ENCODE measurements at places on chromosomes 7 and 10.

GRCh38 chr7:44891372-44891771, 6.0 kb upstream of the PURB start:
- DNase-seq = no peak

GRCh38 chr7:141209454-141209853, 135.6 kb downstream of the TMEM178B start:
- DNase-seq = no peak

- DNase-seq = no peak
Observed at GRCh38 chr10:283916-284356, 148.7 kb downstream of the ZMYND11 start.

DNA sequence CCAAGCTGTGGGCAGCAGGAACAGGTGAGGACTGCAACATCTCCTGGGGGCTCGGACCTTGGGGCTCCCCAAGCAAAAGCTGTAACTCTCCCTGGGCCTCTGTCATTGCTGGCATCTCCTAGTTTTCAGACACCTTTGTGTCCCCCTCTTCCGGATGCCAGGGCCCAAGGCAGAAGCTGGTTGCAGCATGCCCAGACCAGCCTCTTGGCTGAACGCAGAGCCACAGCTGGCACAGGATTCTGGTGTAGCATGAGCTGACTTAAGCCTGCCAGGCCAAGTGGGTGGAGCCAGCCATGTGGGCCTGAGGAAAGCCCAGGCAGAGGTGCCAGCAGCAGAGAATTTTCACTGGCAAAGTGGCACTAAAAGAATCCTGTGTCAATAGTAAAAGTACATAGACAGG, 43.5 kb downstream of the ZWINT start:
- DNase-seq = no peak

DNA sequence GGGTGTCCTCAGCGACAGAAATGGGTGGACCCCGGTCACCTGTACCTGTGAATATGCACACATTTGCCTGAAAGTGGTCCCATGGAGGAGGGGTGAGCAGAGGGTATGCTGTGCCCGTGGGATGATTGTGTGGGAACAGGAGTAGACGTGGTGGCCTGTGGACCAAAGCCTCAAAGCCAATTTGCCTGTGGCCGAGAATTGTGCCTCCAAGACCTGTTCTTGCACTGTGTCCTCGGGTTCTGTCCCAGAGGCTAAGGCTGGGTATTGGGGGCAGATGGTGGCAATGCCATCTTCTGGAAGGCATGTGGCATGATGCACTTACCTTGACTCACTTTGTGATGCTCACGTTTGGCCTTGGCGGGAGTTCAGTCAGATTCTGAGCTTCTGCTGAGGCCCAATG, 351.0 kb downstream of the TCERG1L start:
- no peak for DNase-seq

GRCh38 chr7:37265006-37265405, 183.7 kb downstream of the ELMO1 start:
- DNase-seq = no peak

DNA sequence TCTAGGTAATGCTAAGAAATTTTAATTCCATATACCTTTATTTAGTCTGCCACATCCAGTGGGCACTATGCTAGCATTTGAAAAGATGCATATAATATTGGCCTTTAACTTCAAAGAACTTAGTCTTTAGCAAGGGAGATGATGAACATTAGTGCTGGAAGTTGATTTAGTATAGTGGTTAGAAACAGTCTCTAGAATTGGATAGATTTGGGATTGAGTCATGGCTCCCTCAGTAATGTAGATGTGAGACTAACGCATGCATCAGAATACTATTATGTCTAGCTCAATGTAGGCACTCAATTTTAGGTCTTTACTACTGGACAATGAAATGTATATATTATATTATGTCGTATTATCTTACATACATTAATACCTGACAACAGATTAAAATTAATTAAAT, 5.8 kb downstream of the DKK1 start:
- DNase-seq = no peak

- no peak for DNase-seq
Observed at GRCh38 chr7:54596747-54597146, 54.6 kb downstream of the VSTM2A start.

- peak; percentile 33 for DNase-seq
Observed at GRCh38 chr7:35623381-35623780, 71.6 kb downstream of the HERPUD2 start.

GRCh38 chr7:29518616-29519015, 45.0 kb upstream of the PRR15 start:
- no peak for DNase-seq

- no peak for DNase-seq
Observed at GRCh38 chr7:46490406-46490805, 569.3 kb upstream of the IGFBP3 start.

GRCh38 chr7:69186974-69187373, 411.3 kb upstream of the AUTS2 start:
- DNase-seq = no peak

GRCh38 chr10:114526126-114526503, 121.8 kb upstream of the AFAP1L2 start:
- DNase-seq = no peak

DNA sequence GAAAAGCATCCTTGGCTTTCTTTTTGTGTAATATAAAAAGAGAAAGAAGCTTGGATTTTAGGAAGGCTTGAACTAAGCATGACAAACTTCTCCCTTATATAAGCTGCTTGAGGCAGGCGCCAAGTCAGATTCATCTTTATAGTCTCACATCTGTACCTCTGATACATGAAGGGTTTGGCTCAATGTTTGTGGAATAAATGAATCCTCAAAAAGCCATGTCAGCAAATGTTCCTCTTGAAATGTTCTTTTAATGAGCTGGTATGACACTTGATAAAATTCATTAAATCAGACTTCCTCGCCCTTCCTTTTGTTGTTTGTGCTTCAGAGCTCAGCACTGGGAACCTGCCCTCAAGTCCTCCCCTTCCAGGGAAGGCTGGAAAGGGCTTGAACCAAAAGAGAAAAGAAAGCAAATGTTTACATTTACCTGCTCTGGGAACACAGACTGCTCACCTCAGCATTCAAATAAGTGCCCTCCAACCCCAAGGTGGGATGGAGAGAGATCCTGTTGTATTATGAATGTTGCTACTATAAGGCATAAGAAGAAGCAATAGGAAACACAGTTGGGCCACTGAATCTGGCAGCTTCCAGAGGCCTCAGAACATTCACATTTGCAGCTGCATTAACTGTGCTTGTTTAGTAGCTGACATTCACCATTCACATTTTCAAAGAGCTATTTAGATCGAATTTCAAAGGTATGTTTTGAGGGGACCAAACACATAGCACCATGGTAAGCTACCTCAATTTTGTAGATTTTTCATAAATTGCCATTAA, 212.6 kb downstream of the CACNA2D1 start:
- DNase-seq = no peak

DNA sequence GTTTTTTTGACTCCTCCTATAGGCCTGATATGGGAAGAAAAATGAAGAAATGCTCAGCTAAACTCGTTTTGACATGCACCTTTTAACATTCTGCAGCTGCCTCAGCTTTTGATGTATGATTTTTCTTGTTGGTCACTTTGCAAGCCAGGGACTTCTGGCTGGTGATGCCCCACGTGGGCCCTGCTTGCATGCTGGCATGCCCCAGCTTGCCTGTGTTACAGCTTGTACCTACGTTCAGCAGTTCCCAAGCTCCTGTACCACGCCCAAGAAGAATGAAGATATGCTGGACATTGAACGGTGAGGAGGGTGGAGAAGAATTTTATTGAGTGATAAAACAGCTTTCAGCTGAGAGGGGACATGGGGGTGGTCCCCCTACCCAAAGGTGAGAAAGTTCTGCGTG, 245.6 kb upstream of the FZD8 start:
- no peak for DNase-seq

DNA sequence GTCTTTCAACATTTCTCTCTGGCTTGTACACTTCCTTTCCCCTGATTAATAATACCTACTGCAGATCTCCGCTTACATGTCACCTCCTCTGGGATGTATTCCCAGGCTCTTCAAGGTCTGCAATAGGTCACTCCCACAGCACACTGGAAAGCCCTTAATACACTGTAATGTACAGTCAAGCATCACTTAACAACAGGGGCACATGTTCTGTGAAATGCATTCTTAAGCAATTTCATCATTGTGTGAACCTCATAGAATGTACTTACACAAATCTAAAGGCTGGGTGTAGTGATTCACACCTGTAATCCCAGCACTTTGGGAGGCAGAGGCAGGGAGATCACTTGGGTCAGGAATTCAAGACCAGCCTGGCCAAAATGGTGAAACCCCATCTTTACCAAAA, 1.9 kb downstream of the COX15 start:
- DNase-seq = no peak

DNA sequence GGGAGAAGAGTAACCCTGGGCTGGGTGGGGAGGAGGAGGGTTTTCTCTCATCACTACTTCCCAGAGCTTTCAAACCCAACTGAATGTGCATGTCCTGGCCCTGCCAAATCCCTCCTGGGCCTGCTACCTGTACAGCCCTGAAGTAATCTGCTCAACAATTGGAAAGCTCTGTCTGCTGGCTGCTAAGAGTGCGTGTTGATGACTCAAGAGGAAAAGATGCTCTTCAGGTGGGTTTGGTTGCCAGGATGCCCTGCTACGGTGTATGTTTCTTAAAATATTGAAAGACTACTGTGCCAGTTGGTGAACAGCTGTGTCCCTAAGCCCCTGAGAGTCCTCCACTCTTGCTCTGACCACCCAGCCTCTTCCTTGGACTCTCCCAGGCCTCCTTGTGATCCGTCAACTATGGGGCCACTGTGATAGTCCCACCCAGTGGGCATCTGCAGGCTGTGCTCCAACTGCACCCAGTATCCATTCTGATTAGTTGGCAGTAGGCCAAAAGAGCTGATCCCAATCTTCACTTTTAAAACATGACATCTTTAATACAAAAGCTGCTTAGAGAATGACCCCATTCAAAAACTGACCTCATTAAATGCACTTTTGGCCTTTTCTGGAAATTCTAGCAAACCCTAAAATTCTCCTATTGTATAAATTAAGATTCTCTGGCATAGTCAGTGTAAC, 85.6 kb downstream of the AOAH start:
- DNase-seq = no peak

Measured in NCI-H1436 (cell line).